ENCODE measurements at places on chromosomes 5 and 9.

DNA sequence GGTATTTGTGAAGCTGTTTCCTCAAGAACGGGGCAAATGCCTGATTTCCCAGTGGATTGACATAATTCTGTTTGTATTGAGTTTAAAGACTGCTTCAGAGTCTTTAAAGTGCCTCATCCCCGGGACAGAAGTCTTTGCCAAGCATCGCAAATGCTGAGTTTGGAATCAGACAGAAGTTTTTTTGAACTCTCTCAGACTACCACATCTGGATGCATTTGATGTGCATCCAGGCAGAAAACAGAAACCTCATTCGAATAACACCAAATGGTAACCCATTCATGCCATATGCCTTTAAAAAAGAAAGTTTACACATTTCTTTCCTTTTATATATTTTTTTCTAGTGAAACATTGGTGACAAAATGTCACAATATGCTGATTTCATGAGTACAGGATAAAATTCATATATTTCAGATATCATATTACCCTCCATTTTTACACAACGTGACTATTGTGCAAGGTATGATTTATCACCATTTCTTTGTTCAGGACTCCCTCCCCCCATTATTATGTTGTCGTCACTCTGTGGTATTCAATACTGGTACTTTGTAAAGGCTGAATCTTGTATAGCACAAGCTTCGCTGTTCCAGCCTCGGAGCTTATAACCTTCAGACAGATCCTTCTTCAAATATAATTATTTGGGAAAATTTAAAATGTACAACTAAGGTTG is 91.1 kb downstream of the ZNF608 start:
- DNase-seq, result no peak

GRCh38 chr5:116702776-116703175 is 128.2 kb upstream of the SEMA6A start:
- no peak for DNase-seq

GRCh38 chr5:142181096-142181495 is 72.5 kb downstream of the NDFIP1 start:
- DNase-seq, result no peak

GRCh38 chr5:169223595-169223953 is 77.4 kb downstream of the SLIT3 start:
- no peak for DNase-seq

DNA sequence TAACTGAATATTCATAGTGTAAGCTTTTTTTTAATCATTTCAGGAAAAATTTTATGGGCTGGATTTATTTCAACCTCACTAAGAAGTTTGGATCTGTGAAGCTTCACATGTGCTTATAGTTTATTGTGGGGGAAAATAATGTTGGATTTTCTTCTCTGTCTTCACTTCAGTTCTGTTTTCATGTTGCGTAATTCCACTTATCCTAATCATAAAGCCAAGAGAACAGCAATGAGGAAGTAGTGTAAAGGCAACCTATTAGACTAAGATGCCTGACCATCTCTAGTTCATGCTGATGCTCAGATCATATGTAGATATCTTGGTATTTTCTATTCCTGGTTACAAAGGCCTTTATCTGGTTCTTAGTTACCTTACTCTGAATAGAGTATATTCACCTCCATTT is 50.0 kb downstream of the CD180 start:
- no peak for DNase-seq

DNA sequence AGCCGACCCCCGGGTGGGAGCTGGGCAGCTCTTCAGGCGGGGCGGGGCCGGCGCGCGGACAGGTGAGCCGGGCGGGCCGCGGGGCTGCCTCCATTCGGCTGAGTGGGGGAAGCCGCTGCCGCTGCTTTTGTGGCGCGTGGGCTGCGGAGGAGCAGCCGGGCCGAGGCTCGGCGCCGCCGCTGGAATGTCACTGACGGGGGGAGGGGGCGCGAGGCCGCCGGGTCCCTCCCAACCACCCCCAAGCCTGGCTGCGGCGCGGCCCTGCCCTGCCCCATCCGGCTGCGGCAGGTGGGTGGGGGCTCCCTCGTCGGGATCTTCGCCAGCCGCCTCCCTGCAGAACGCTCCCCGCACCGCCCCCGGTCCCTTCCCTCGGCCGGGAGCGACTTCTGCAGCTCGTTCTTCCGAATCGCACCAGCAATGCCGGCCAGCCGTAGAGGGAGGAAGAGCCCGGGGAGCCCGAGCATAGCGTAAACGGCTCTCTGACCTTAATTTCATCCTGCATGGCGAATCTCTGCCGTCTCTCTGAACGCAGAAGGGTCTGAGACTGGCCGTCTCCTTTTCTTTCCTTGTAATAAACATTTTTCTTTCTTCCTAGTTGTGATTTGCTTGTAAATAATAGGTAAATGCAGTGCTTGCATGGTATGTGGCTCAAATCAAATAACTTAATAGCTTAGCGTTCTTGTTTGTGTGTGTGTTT is 505 bp downstream of the SPTAN1 start:
- DNase-seq, result no peak

GRCh38 chr9:16369427-16369826 is 501.0 kb downstream of the BNC2 start:
- DNase-seq, result no peak

DNA sequence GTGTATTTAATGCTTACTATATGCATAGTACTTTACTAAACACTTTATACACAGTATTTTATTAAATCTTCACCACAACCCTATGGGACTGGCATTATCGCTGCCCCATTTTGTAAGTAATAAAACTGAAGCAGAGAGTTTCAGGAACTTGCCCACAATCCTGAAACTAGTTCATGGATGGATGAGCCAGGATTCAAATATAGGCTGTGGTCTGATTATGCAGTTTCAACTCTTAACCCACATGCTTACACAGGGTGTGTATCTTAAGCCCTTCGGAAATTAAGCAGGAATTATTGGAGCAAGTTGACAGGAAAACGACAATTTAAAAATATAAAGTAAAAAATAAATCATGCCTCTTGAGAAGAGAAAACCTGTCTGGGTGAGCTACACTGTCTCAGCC is 109.0 kb downstream of the ATP10B start:
- DNase-seq, result no peak

DNA sequence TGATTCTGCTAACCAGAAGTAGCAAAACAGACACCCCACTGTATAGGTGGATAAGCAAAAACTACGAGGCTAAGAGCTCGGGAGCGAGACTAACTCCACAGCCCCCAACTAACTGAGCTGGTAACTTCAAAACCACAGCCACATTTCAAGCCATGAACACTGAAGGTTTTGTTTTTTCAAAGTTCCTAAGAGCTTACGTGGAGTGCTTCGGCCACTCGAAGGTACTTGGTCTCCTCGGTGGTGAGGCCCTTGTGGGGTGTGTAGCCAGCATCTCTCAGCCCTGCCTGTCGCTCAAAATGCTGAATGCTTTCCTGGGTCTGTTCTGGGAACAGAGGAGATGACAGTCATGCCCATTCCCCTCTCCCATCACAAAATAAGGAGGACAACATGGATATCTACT is 11.1 kb downstream of the KIAA1191 start:
- no peak for DNase-seq

- DNase-seq, result no peak
These were observed 540.5 kb downstream of the KCTD16 start for GRCh38 chr5:144711172-144711571.

DNA sequence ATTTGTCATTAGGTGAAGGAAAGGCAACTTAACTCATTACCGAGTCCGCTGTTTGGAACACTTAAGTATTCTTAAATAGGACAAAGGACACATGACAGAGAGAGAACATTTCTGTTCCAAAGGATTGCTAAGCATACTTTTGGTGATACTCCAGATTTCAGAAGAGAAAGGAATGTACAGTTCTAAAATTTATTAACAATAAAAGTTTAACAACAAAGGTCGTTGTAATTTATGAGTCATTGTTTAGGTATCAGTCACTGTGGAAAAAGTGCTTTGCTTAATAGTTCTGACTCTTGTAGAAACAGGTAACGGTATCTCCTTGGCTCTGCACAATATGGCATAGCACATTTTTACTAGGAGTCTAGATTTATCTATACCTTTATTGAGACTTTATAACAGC is 36.3 kb upstream of the PAM start:
- no peak for DNase-seq

- DNase-seq, result no peak
These were observed 7.3 kb upstream of the FOXB2 start for GRCh38 chr9:77011973-77012821.

GRCh38 chr5:168088410-168089173 is 202.9 kb upstream of the WWC1 start:
- no peak for DNase-seq

- DNase-seq, result peak; percentile 78
These were observed 2.0 kb upstream of the PFN3 start for GRCh38 chr5:177402271-177403043.

- no peak for DNase-seq
These were observed 23.1 kb downstream of the CXXC5 start for GRCh38 chr5:139671096-139671841.

- DNase-seq, result no peak
These were observed 737.9 kb upstream of the ZNF608 start for GRCh38 chr5:125484272-125484741.

DNA sequence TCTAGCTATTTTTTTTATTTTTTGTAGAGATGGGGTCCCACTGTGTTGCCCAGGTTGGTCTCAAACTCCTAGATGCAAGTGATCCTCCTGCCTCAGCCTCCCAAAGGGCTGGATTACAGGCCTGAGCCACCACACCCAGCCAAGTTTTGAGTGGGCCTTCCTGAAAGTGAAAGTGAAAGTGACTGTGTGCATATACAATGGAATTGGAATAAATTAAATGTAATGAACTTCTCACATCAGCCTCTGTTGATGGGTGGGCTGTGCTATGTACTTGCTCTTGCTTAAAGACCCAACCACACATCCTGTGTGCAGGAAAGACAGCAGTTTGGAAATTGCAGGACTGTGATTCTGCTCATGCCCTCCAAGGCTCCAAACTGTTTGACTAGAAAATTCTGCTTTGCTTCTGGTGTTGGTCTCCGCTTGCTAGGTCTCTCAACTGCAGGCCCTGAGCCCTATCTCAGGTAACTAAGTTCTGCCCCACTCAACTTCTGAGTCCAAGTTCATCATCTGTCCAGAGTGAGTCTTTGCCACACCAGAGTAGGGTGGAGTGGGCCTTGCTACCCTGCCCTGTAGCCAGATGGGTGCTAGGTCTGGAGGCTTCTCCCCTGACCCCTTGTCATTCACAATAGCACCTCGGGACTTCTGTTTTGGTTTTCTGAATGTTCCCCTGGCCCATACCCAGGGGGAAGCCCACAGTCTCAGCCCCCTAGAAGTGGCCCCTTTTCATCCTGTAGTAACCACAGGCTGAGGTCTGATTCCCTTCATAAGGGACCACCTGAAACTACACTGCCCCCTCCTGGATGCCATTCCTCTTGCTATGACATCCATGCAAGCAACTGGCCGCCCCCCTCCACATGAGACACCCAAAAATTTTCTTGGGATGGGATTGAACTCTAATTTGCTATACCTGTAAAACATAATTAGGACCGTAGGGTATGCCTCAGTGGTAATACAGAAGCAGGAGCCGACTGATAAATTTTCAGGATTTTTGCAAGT is 36.5 kb upstream of the RAD23B start:
- no peak for DNase-seq

GRCh38 chr9:71552480-71552879 is 215.8 kb downstream of the CEMIP2 start:
- no peak for DNase-seq

GRCh38 chr5:50435168-50435567 is 5.9 kb downstream of the EMB start:
- DNase-seq, result no peak

- DNase-seq, result no peak
These were observed 544.7 kb upstream of the KLF4 start for GRCh38 chr9:108033976-108034964.

DNA sequence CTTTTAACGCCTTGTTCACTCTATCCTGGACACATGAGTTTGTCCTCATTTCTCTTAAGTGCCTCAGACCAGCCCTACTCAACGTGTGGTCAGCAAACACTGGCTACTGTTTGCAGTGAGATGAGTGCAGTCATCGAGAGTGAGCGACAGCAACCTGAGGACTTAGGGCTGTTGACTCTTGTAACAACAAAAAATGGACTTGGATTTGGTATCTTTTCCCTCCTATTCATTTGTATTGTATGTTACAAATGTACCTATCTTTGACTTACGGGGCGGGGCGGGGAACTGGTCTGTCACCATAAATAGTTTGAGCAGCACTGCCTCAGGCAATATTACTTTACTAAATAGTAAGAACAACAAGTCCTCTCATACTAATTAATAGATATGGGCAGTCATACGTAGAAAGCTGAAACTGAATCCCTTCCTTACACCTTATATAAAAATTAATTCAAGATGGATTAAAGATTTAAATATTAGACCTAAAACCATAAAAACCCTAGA is 84.1 kb downstream of the TLE1 start:
- no peak for DNase-seq

DNA sequence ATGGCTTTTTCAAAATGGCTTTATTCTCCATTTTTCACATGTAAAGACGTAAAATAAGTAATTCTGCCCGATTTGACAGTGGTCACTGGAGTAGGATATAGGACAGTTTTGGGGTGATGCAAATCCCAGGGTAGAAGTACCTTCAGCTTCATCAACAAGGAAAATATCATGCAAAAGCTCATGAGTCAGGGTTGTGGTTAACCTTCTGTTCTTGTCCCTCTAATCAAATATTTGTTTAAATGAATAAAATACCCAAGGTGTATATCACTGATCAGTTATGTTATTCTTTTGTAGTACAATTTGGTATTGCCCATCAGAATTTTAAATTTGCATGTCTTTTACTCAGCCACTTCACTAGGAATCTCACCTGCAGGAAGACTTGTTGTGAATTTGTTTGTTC is 40.0 kb downstream of the FBXL7 start:
- DNase-seq, result no peak

- DNase-seq, result no peak
These were observed 7.8 kb upstream of the C9orf40 start for GRCh38 chr9:74960561-74960960.

DNA sequence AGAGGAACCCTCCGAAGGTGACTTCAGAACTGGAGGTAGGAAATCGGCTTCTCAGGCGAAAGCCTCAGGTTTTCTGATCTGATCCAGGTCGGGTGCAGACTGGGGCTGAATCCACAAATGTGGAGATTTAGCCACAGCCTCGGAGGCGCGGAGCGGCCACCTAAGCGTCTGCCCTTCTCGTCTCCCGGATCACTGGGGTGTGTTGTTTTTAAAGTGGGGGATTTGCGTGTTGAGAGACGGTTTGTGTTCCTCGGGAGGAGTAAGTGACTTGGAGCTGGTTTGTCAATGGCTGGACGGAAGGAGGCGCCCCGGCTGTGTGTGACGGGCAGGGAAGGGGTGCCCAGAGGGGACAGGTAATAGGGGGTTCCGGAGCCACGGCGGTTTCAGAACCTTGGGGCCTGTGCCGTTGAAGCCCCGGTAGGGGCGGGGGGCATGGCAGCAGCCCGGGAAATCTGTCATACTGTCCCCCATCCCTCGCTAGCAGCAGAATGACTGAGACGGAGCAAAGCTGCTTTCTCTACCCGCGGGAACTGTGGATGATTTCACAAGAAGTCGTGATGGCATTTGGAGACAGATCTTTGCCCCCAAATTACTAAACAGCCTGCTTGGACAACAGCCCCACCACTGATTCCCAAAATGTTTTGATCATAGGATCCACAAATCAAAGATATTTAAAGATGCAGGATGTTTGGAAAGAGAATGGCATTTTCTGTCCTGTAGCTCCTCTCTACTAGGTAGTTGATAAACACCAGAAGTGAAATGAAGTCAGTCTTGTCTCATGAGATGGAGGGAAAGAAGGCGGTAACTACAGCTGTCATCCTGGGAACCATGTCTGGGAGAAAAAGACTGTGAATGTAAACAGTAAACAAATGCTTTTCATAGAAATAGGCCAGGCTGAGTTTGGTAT is 216.5 kb downstream of the PDZD2 start:
- no peak for DNase-seq

- DNase-seq, result no peak
These were observed 601.5 kb downstream of the IRX1 start for GRCh38 chr5:4197151-4197550.

GRCh38 chr9:86732514-86733171 is 214.7 kb downstream of the GAS1 start:
- no peak for DNase-seq

Data from CD4-positive, alpha-beta memory T cell (primary cell).